CD4-positive, alpha-beta memory T cell (primary cell): ENCODE measurements at places on chromosomes 2 and 18.

DNA sequence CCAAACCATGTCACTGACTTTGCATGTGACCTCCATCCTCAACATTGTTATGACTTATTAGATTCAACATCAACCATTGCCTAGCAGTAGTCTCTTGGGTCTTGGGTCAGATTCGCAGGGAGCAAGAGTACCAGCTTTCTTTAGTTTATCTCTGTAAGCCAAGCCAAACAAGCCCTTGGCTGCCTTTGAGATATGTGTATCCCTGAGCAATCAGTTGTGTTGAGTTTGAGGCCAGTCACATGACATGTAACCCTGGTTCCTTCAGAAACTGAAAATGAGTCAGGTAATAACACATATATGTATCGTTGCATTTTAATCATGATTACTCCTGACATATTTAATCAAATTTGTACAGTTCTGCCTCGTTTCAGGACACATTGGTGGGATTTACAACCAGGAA, 173.3 kb downstream of the PARD3B start:
- no peak for DNase-seq

DNA sequence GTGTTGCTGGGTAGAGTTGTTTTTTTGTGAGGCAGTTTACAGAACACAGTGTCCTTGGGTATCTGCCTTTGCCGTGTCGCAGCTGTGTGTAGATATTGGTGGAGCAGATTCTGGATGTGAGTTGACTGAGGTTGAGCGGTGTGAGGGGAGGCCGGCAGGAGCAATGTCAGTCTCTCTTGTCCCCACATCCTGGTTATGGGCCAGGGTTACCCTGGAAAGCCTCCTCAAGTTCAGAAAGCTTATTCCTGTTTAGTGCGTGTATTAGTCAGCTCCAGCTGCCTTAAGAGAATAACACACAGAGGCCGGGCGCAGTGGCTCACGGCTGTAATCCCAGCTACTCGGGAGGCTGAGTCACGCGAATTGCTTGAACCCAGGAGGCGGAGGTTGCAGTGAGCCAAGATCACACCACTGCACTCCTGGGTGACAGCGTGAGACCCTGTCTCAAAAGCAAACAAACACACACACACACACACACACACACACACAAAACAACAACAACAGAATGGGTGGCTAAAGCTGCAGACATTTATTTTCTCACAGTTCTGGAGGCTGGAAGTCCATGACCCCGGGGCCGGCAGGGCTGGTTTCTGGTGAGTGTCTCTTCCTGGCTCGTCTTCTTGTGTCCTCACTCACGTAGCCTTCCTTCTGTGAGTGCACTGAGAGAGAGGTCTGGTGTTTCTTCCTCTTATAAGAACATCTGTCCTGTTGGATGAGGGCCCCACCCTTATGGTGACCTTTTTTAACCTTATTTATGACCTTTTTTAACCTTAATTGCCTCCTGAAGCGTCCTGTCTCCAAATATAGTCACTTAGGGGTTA, 5.1 kb downstream of the NCK2 start:
- peak; percentile 32 for DNase-seq

- DNase-seq: no peak
Measured at GRCh38 chr2:97695744-97696143, 17.6 kb upstream of the ZAP70 start.

DNA sequence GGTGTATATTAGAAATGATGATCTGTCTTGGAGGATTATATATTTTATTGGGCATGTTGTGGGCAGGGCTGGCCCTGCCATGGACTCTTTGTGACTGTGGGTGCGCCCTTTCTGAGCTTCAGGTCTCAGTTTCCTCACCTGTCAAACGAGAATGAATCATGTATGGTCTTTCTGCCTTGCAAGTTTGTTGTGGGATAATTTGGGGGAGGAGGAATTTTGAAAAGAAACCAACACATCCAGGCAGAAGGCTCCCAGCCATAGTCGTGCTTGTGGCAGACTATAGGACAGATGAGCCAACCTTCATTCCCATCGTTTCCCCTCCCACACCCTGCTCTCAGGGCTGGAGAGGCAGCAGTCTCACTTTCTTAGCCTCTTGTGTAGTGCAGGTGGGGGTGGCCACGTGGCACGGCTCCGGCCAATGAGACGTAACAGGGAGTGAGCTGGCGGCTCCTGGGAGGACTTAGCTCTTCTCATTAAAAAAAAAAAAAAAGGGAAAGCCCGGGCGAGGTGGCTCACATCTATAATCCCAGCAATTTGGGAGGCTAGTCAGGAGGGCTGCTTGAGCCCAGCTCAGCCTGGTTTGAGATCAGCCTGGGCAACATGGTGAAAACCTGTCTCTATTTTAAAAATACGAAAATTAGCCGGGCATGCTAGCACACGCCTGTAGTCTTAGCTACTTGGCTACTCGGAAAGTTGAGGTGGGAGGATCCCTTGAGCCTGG, 63.1 kb downstream of the RHOB start:
- DNase-seq: no peak

DNA sequence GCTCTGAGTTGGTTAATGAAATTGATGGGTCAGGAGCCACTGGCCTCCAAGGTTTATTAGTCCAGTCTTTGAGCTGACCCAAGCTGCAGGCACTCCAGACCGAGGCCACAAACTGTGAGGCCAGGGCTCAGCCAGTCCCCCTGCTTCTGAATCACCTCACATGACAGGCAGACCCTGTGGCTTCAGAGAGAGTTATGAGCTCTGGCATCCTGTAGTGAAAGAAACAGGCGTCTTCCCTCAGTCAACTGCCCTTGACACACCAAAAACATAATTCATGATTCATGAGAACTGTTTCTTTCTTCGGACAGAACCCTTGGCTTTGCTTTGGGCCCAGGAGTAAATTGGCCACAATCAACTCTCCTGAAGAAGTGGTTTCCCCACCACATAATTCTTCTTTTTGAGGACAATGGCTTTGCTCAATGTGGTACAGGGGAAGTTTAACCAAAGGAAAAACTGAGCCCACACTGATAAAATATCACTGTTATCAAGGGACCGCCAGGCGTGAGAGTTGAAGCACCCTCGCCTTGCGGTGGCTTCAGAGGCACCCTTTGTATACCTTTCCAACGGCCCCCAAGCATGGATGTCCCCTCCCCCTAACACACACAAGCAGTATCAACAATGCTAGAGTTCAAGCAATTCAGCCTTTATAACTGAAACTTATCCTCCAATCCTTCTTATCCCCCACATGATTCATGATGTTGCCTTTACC, 226.9 kb downstream of the CYRIA start:
- DNase-seq: no peak

DNA sequence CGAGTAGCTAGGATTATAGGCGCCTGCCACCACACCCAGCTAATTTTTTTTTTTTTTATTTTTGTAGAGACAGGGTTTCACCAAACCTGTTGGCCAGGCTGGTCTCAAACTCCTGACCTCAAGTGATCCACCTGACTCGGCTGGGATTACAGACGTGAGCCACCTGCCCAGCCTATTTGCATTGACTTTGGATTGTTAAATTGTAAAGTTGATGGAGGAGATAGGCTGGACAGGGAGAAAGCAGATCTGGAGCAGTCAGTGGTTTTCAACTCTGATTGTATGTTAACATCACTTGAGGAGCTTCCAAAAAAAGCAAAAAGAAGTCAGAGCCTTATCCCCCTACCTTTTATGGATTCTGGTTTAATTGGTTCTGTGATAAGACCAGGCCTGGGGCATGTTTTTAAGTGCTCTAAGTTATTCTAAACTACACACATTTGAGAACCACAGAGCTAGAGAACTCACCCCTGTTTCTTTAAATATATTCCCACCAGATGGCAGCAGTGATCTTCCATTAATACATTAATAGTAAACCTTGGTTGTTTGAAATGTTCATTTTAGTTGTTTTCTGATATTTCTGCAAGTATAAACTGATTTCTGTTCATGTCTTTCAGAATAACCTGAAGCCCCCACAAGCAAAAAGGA, 7.5 kb downstream of the C2orf49 start:
- DNase-seq: no peak

DNA sequence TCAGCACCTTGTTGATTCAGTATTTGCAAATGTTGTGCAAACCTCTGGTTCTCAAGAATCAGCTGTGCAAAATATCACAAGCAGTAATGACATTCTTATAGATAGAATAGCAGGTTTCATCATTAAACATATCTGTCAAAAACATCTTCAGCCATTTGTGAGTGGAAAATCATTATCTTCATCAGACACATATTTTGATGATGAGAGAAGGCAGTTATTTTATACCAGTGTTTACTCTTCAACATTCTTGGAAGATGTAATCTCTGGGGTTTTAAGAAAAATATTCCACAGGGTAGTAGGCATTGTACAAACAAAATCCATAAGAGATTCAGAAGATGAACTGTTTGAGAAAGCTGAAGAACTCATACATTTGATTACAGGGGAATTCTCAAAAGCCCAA, 64.3 kb downstream of the FSIP2 start:
- DNase-seq: no peak

- DNase-seq: no peak
Measured at GRCh38 chr2:171478345-171478744, 43.9 kb upstream of the CYBRD1 start.

- no peak for DNase-seq
Measured at GRCh38 chr2:30078521-30078920, 68.3 kb upstream of the YPEL5 start.

DNA sequence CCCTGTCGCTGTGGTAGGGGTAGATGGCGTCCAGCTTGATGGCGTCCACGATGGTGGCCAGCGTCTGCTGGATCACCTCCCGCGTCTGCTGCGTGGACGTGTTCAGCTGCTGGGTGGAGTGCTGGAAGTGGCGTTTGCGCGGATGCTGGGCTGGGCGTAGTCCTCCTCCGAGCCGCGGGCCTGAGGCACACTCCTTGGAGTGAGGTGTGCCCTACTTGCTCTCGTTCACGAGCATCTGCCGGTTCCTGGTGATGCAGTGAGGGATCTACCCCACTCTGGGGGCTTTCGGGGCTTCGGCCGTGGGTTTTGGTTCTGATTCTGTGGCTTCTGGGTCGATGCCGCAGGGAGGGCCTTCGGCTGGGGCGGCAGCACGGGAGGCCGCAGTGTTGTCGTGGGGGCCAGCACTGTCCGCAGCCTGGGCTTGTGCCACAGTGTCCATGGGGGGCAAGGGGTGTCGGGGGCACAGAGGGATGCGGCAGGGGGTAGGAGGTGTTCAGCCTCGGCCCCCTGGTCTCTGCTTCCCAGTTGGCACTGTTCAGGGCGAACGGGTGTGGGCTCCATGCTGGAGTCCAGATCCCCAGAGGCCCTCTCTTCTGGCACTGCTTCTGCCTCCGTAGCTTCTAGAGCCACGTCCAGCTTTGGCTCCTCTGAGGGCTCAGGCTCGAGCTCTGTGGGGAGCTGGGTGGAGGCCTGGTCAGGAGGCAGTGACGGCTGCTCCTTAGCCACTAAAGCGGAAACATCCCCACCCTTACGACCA, 890.6 kb upstream of the LRRTM1 start:
- DNase-seq: no peak
